ENCODE measurements at places on chromosomes 12 and 14. TPM values are rescaled to one million over a fixed set of nuclear protein-coding genes. Genes with fewer than 3 reads are reported as not detected.

DNA sequence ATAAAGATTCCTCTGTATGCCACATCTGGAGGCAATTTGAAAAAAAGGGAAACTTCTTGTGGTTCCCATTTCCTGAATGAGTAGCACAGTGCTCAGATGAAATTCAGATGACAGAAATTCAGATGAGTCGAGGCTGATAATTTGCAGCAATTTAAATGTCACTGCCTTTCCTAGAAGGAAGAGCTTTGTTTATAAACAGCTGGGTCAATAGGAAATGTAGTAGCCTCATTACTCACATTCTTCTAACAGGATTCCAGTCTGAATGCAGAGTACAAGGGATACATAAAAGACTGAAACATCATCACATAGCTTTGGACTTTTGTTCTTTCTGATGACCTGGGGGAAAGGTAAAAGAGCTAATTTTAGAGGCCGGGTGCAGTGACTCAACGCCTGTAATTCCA lies 11.3 kb upstream of the DACT1 start:
- no peak for DNase-seq

GRCh38 chr12:15757553-15758255 lies 31.5 kb downstream of the EPS8 start:
- DNase-seq: no peak

DNA sequence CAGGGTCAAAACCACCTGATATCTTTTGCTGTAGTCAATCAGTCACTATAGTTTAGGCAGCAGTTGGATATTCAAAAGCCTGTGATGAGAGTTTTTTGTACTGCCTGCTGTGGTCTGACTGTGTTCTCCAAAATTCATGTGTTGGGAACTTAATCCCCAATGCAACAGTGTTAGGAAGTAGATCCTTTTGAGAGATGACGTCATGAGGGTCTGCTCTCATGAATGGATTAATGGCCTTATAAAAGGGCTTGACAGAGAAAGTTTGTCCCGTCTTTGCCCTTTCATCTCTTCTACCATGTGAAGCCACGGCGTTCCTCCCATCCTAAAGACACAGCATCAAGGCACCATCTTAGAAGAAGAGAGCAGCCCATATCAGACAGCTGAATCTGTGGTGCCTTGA lies 50.8 kb upstream of the PDE3A start:
- no peak for DNase-seq

- no peak for DNase-seq
Measured at GRCh38 chr12:99442758-99443157, 204.8 kb upstream of the GARIN6 start.

GRCh38 chr12:4265280-4265679 lies 8.3 kb upstream of the CCND2 start:
- DNase-seq: no peak

DNA sequence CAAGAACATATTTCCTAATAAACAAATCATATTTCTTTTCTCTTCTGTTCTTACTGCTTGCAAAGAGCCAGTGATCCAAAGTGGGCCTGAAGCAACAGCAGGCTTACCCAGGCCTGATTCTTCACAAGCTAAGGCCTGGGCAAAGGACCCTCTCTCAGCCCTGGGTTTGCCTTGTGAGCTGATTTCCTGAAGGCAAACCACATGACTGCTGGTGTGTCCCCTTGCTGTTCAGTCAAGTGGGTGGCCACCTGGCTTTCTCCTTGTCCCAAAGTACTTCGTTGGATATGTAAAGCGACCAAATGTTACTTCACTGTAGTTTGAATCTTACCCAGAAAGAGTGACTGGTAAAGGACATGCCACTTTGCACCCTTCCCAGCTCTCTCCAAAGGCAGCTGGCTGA lies 392.9 kb downstream of the ZFP36L1 start:
- DNase-seq: no peak

DNA sequence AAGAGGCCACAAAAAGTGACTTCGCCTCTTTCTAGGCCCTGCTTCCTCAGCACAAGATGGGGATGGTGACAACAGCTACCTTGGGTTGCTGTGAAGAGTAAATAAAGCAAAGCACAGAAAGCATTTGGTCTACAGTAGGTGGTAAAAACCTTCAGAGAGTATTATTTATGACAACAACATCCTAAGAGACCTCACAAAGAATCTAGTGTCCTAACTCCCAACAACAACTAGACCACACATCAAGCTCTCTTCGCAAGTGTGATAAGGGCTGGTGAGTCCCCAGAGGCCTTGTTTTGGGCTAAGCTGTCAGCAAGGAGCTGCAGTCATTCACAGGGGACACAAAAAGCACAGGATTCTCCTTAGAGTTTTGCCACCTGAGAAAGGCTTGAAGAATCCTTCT lies 84.9 kb downstream of the EFCAB11 start:
- DNase-seq: no peak

GRCh38 chr14:93963692-93964091 lies 12.7 kb downstream of the ASB2 start:
- no peak for DNase-seq

DNA sequence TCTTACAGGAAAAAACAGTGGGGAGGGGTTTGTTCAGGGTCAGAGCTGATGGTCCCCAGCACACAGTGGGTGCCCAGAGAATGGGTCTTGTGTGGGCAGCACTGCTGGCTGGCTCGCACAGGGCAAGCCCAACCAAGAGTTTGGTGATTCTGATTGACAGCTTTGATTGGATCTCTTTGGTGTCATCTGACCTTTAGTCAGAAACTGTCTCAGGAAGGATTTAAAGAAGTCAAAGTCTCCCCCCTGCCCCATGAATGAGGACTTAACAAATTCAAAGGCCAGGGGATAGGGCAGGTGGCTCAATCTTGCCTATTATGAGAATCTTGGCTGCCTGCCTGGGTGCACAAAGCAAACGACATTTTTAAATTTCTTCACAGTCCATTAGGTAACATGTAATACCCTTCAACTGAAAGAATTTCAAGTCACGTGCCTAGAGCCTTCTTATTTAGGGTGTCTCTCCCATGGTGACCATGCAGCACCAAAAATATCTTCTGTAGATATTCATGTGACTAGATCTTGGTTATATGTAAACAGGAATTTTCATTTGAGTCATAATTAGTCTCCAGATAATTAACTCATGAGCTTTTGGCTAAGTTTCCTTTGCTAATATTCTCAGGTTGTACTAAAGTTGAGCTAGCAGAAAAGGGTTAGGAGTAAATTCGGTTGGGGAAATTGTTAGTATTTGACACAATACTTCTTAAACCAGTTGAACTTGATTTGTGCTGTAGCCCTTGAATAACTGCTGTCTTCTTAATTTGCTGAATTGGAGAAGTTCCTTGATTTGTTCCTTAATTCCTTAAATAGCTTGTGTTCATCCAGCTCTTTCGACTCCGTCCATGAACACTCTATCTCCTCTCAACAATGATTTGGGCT lies 54.5 kb upstream of the HECTD1 start:
- no peak for DNase-seq

DNA sequence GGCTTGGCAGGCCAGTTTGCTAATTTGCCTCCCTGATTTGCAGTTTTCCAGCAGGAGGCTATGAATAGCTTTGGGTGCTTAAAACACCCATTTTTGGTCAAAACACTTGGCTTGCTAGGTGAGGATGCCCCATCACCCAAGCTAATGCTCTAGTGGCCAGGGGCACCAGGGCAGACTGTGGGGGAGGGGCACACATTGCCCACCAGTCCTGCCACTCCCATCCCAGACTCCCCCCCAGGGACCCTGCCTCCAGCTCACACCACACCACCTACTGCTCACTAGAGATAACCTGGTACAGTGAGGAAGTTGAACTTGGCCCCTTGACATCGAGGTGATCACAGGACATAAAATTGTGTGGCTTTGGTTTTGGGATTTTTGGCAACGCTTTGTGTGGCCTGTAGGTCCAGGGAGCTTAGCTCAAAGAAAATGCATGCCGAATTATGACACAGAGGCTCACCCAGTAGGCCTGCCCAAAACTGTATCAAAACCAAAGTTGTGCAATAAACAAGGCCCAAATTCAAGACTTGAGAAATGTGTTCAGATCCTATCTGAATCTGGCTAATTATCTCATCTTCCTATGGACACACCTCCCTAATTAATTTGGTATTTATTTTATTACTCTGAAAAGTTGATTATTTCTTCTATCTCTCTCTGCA lies 4.3 kb downstream of the NUAK1 start:
- DNase-seq: no peak

GRCh38 chr14:35262436-35262835 lies 29.7 kb upstream of the PSMA6 start:
- no peak for DNase-seq

- no peak for DNase-seq
Measured at GRCh38 chr14:65137648-65138307, 35.5 kb upstream of the MAX start.

GRCh38 chr12:26157001-26157400 lies 32.2 kb upstream of the BHLHE41 start:
- no peak for DNase-seq

DNA sequence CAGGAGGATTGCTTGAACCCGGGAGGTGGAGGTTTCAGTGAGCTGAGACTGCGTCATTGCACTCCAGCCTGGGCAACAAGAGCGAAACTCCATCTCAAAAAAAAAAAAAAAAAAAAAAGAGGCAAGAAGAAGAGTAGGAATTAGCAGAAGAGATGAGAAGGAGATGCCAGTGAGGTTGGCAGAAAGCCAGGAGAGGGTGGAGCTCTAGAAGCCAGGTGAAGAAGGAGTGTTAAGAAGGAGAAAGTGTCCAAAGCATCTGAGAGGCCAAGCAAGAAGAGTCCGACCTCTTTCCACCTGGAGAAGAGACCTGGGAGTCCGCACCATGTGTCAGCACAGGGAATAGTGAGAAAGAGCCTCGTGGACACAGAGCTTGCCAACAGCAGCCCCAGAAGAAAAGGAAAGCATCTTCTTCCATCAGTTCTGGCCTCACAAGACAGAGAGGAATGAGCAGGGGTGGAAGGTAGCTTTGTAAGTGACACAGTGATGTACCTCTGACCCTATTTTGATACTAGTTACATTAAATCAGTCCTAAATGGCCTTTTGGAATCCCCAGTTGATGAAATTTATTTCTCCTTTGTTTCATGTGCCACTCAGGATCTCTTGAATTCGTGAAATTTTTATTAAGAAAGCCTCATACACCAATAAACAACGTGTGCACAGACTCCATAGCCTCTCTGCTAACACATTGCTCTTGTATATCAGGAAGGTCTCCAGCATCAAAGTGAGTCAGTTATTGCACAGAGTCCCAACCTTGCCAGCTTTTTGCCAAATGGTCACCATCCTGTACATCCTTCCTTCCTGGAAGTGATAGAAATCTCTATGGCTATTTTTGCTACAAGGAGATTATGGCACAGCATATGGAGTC lies 70.6 kb downstream of the SAMD4A start:
- no peak for DNase-seq

GRCh38 chr12:40342010-40342409 lies 117.2 kb downstream of the LRRK2 start:
- no peak for DNase-seq

- no peak for DNase-seq
Measured at GRCh38 chr12:87305481-87305880, 723.7 kb downstream of the C12orf50 start.

DNA sequence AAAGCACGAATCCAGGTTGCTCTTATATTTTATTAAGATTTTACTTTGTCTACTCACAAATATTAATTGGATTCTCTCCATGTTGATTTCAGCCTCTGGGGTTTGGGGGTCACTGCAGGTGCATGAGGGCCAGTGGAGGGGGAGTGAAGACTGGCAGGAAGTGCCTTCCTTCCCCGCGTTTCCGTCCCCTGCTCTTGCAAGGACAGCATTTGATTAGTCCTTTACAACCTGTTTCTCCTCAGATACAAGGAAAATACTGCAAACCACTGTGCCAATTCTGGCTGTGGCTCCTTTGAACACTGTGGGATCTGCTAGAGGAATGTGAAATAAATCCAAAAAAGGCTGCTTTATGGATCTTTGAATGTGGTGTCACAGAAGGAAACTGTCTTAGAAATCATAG lies 291.8 kb downstream of the ETNK1 start:
- DNase-seq: no peak

DNA sequence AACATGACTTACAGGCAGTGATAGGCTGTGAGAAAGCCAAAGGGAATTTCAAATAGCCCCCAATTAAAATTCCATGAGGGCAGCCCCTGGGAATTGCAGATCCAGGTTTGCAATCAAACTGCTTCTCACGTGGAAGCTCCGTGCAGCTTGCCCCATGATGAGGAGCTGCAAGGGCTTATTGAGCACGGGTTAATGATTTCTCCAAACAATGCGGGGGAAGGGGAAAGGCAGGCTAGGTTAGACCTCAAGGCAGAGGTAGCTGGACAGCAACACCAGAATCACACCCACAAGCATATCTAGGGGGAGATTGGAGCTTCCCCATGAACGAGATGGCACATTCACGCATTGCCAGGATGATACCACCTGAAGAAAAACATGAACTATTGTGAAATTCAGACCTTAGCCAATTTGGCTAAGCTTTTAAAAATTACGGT lies 5.0 kb upstream of the DUSP6 start:
- no peak for DNase-seq

GRCh38 chr12:48764521-48764920 lies 24.4 kb downstream of the ADCY6 start:
- DNase-seq: no peak

DNA sequence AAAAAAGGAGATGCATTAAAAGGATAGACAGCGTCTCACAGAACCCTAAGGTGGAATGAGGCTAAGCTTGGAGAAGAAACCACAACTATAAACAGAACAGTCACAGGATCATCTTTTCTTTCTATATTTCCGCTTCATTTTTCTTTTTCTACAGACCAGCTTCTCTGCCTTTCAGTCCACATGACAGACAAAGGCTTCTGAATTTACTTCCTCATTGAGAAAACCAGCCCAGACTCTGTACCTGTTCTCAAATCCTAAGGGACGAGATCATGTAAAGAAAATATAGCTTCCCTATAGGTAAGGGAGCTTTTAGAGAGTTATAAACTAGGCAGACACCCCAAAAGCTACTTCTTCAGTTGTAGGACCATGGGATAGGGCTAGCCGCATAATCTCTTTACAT lies 17.4 kb downstream of the SGPP1 start:
- no peak for DNase-seq

DNA sequence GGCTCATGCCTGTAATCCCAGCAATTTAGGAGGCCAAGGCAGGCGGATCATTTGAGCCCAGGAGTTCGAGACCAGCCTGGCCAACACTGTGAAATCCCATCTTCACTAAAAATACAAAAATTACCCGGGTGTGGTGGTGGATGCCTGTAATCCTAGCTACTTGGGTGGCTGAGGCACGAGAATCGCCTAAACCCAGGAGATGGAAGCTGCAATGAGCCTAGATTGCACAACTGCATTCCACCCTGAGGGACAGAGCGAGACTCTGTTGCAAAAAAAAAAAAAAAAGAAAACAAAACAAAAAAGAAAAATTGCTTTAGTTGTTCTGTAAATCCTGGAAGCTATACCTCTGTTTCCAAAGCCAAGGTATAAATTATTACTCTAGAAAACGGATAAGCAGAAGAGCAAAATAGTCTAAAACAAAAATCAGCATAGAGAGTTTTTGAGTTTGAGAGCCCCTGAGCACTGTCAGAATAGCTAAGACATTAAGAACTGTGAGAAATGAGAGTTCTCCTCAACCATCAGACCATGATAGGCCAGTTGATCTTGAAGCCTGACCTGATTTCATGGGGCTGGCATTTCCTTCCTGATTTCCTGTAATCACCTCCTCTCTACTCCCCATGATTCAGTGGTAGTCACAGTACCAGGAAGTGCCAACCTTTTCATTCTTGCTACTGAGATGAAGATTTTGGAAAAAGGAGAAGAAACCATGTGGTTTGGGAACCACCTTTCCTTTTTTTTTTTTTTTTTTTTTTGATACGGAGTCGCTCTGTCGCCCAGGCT lies 31.7 kb downstream of the ATP2A2 start:
- DNase-seq: no peak

IFNG-AS1 gene
- total RNA-seq: 1.9 TPM

VEZT gene
- total RNA-seq: 44.8 TPM

AQP2 gene
- total RNA-seq: not detected

CCDC38 gene
- total RNA-seq: 0.39 TPM

GPX2 gene
- not detected for total RNA-seq

SALL2 gene
- total RNA-seq: 6.7 TPM

DIO2 gene
- not detected for total RNA-seq

AHNAK2 gene
- total RNA-seq: not detected
